ENCODE measurements at places on chromosomes 11 and 22.

DNA sequence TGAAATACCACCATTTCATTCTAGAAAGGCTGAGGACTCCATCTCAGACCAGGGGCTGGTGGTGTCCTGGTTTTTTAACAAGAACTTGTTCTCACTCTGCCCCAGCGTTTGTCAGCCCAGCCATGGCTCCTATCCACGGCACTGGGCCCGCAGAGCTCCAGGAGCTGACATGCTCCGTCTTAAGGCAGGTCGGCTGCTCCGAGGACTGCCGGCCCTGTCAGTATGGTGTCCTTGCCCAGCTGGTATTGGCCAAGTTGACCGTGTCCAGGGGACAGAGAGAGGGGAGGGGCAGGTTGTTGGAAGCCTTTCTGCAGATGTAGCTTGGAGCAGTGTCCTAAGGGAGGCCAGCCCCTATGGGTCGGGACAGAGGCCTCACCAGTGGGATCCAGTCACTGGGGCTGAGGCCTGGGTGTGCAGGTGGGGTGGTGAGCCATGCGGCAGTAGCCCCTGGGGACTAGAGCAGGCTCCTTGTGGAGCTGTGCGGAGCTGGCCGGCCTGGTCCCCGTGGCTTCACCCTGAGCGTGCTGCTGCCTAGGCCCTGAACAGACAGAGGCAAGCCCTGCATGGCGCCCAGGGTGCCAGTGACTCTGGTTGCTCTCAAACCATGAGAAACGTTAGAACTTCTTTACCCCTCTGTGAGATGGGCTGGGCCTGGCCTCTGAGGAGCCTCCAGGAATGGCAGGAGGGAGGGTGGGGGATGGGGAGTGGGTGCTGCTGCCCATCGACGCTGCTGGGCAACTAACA is 39.9 kb upstream of the KCNQ1OT1 start:
- DNase-seq = no peak

DNA sequence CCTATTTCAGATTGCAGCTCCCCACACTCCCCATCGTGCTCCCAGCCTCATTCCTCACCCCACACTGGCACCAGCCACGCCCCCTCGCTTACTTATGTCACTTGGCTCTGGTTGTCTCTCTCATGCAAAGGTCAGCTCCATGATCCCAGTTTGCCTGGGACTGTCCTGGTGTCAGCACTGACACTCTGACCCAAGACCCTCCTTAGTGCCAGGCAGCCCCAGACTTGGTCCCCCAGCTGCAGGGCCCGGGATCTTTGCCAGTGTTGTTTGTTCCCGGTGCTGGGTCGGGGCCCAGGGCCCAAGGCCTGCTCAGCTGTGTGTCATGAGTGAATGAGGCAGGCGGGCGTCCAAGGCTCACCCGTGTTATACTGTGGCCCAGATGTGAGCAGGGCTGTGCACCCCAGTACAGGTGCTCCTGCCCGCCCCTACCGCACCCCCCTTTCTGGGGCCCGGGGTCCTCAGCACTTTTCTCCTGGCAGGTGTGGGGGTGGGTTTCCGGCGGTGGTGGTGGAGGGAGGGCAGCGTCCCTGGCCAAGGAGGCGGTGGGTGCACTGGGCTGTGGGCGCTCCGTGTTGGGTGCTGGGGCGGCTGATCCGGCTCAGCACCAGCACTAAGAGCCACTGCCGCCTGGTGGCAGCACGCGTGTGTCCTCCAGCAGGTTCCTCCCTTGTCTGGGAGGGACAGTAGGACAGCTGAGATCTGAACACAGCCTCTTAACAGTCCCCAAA is 19.5 kb downstream of the IL17REL start:
- DNase-seq = peak; percentile 83

- DNase-seq = no peak
Observed at GRCh38 chr11:117841551-117842031, 17.0 kb upstream of the FXYD2 start.

DNA sequence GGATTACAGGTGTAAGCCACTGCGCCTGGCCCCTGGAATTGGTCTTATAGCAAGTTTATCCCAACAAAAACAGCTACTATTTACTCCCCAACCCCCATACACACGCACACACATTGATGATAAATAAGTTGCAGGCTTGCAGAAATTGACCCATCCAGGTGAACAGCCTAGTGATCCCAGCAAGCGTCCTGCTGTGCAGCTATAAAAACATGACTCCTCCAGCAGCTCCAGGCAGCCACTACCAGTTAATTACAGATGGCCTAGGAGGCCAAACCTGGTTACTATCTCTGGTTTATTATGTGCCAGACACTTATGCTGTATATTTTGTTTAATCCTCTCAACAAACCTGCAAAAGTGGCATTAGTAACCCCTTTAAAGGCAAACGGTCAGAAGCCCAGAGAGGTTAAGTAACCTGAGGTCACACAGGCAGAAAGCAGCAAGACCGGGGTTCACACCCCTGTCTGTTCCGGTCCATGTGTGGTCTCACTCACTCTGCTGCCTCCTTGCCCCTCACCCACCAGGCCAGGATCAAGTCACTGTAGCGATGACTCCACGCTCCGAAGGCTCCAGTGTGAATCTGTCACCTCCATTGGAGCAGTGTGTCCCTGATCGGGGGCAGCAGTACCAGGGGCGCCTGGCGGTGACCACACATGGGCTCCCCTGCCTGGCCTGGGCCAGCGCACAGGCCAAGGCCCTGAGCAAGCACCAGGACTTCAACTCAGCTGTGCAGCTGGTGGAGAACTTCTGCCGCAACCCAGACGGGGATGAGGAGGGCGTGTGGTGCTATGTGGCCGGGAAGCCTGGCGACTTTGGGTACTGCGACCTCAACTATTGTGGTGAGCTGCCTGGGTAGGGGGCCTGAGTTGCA is 6.6 kb downstream of the F2 start:
- DNase-seq = no peak

GRCh38 chr11:116605543-116606459 is 167.0 kb downstream of the BUD13 start:
- DNase-seq = no peak

DNA sequence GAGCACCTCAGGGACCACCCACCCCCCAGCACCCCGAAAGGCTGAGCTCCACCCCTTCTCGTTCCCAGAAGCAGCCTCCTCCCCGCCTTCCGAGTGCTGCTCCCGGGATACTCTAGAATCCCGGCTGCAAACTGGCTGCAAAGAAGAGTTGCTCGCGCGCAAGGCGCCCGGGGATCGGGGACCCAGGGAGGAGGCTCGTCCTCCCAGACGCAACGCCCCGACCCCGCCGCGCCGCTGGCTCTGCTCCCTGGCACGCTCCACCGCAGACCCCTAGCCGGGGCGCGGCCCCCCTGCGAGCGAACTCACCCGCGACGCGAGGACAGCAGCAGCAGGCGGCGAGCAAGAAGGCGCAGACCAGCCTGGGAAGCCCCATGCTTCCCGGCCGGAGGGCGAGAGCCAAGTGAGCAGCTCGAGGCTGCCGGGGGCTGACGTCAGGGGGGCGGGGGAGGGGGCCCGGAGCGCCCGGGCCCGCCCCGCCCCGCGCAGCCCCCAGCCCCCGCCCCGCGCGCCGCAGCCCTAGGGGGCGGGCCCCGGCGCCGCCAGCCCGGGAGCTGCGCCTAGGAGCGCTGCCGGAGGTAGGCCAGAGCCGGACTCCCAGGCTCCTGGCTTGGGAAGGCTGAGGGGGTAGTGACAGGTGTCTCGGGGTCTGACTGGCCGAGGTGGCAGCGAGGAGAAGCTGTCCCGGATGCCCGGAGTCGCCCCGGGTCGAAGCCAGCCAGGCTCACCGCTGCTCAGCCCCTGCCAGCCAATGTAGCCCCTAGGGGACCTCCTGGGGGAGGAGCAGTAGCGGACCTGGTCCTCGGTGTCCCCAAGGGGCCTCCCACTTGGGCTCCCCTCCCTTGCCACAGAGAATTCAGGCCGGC is at the start of gene MCAM:
TSS of gene MCAM (minus strand) at position 402 of the 863 bp plus-strand sequence. CDS start at position 373, 29 bp downstream.
- DNase-seq = no peak

DNA sequence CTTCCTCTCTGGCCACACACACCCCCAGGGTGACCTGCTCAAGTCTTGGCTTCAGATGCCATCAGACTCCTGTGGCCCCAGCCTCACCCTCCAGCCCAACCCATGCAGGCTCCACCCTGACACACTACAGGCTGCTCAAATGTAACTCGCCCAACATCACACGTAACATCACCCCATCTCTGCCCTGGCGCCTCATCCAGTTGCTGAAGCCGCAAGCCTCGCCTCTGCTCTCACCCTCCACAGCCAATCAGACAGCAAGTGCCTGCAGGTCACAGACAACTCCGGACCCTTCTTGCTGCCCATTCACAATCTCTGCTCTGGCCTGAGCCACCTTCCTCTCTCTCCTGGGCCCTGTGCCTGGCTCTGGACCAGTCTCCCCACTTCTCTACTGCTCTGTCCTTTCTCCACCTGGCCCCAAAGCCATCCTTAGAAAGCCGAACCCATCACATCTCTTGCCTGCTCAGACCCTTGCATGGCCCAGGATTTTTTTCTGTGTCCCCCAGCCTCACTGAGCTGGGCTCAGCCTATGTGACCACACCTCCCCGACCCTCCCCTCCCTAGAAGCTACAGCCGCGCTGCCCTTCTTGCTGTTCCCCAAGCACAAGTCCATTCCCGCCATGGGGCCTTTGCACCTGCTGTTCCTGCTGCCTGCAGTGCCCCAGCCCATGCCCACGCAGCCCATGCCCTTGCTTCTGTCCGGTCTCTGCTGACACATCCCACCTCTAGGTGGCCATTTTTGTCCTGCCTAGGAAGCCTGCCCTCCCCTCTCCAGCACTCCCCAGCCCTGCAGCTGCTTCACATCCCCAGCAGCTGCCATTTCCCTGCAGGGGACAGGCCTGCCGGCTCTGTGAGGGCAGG is 333.9 kb downstream of the CTTN start:
- no peak for DNase-seq

DNA sequence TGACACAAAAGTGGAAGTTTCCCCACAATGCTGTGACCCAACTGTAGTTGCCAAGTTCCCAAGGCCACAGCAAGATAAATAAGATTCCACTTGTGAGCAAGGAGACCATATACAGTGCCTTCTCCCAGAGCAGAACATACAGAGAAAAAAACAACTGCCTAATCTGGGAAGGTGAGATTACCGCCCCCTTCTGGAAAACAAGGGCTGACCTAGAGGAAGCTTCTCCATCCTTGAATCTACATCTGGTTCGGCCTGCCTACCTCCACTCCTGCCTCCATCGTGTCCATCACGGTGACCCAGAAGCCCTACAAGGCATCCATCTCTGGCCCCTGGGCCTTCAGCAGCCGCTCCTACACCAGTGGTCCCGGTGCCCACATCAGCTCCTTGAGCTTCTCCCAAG is 6.1 kb upstream of the RNASEH2C start:
- DNase-seq = no peak

GRCh38 chr22:43890901-43891331 is 897 bp downstream of the PNPLA5 start:
- DNase-seq = no peak

DNA sequence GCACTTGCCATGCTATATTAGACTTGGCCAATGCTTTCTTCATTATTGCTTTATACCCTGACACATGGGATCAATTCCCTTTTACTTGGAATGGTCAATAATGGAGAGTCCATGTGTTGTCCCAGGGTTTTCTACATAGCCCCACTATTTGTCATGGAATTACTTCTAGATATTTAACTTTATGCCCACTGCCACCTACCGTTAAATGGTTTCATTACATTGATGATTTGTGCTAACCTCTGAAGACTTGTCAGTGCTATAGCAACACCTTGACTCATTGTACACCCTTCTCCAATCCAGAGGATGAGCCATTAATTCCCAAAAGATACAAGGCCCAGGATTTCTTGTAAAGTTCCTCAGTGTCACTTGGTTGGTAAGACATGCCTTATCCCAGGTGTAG is 31.4 kb upstream of the SLC22A25 start:
- no peak for DNase-seq

GRCh38 chr11:14290422-14290821 is 68.6 kb downstream of the RRAS2 start:
- no peak for DNase-seq

- no peak for DNase-seq
Observed at GRCh38 chr11:125871391-125872137, 15.9 kb upstream of the HYLS1 start.

DNA sequence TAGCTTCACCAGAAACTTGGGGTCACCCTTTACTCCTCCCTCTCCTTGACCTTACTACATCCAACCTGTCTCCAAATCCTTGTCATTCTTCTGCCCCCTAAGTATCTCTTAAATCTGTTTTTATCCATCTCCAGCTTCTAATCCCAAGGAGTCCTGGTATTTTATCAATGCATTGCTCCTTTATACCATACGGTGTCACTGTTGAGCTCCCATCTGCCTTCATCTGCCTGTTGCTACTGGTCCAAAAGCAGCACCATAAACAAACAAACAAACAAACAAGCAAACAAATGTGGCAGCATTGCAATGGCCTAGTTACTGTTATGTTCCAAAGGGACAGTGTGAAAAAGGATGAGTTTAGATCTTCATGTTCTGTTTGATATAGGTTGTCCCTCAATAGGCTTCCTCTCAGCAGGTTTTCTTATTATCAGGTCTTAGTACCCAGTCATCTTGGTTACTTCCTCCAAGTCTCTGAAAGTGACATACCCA is 34.2 kb downstream of the DNHD1 start:
- DNase-seq = no peak

- no peak for DNase-seq
Observed at GRCh38 chr11:61574611-61575010, 6.3 kb downstream of the SYT7 start.

DNA sequence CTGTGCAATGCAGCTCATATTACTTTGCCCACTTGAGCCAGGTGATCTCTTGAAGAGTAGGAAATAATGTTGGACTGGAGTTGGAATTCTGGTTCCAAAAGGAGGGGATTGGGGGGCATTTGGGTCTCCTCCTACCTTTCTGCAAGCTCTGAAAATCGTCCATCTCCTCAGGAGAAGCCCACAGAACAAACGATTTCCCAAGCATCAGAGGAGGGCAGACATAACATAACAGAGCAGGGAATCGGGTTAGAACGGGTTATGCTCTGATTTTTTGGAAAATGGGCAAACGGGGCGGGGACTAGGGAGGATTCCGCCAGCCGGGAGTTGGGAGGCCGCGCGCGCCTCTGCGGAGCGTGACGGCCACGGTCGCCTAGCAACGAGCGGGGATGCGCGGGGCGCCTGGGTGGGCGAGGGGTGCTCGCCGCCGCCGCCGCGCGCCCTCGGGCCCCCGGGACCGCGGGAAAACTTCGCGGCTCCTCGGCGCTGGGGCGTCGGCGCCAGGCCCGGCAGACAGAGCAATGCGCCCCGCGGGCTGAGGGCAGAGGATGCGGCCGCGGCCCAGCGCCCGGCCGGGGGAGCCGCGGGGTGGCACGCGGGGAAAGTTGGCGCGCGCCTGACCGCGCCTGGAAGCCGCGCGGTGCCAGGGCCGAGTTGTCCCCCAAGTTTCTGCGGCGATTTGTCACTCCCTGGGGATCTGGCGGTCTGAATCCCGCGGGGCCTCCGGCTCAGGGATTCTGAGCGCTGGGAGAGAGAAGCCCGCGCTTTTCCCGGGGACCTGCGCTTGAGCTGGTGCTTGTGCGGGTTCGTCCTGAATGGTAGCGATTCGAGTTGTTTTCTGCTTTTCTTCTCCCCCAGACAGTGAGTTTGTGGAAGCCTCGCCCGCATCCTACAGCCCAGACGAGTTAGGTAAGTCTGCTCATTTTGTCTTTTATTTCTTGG is 27.8 kb upstream of the AMOTL1 start:
- peak; percentile 31 for DNase-seq

Data from activated T-cell treated with anti-CD3 and anti-CD28 coated beads, Interleukin-2, amount 50 U/mL, for 24 hours (primary cell).